Tibial nerve (tissue), 4 donors: ENCODE measurements at places on chromosomes 6 and 20.

GRCh38 chr20:57573894-57574293 lies 13.0 kb downstream of the PCK1 start:
- H3K4me1 ChIP-seq = peaks cover 2% of the 10 kb centered on the region
- peaks cover 25% of the 10 kb centered on the region for H3K27me3 ChIP-seq
- H3K27ac ChIP-seq = no peak overlapping the region

- H3K27ac ChIP-seq = no peak overlapping the region
- H3K36me3 ChIP-seq = no peaks in the 10 kb centered on the region
- no peaks in the 10 kb centered on the region for H3K27me3 ChIP-seq
- no peak for DNase-seq
Observed at GRCh38 chr6:126701676-126702560, 362.0 kb downstream of the CENPW start.

DNA sequence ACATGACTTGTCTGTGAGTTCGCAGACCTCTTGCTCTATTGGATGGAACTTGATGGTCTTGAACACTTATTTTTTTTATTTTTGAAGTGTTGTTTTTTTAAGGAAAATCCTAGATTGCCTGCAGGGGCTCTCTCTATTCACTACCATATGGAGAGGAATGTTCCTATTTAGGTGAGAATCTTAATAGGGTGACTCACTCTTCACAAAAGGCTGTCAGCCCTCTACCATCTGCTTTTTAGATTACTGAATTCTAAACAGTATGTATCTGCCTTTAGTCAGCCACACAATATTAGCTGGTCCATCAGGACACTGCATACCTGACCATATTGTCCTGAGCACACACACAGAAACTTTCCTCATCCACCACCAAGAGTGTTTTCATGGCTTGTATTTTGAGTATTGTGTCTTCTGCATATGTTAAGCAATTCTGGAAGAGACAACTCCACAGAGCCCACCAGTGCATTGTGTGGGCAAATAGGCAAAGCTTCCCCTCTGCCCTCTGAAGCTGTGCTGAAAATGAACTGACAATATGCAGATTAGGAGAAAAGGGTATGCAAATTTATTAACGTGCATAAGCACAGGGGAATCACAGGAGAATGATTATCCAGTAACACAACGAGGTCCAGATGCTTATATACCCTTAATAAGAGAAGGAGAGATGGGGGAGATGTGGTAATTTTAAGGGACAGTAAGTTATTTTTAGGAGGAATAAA lies 6.6 kb upstream of the BTBD9 start:
- H3K4me1 ChIP-seq = no peaks in the 10 kb centered on the region
- H3K36me3 ChIP-seq = no peaks in the 10 kb centered on the region
- H3K4me3 ChIP-seq = no peak overlapping the region
- no peak for DNase-seq
- H3K27me3 ChIP-seq = no peaks in the 10 kb centered on the region
- no peak overlapping the region for H3K27ac ChIP-seq

- no peaks in the 10 kb centered on the region for H3K4me1 ChIP-seq
- no peaks in the 10 kb centered on the region for H3K27me3 ChIP-seq
- H3K36me3 ChIP-seq = no peaks in the 10 kb centered on the region
- no peak overlapping the region for H3K27ac ChIP-seq
- DNase-seq = no peak
- H3K4me3 ChIP-seq = no peak overlapping the region
Observed at GRCh38 chr6:47206626-47207025, 103.1 kb downstream of the TNFRSF21 start.

DNA sequence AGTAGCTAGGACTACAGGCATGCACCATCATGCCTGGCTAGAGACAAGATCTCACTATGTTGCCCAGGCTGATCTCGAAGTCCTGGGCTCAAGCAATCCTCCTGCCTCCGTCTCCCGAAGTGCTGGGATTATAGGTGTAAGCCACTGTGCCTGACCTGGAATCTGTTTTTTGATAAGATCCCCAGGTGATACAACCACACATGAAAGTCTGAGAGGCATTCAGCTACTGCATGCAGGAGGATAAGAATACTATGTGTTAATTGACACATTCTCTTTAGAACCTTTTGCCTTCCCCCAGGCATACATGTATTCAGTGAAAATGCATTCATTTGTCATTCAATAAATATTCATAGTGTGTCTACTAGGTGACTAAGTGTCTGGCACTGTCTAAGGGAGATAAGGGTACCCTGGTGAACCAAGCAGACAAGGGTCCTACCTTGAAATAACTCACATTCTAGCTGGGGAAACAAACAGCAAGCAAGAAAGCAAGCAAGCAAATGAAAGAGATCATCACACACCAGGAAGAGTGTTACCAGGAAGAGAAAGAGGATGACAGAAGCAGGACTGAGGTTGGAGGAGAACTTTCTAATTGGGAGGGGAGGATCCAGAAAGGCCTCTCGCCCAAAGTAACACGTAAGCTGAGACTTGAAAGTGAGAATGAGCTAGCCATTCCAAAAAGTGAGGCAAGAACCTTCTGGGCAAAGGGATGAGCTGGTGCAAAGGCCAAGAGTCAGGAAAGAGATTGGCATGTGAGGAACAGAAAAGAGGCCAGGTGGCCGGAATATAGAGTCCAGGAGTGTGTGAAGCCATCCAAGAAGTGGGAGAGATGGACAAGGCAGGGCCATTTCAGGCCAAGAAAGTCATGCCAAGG lies 6.5 kb downstream of the GFOD1 start:
- DNase-seq = no peak
- H3K36me3 ChIP-seq = no peaks in the 10 kb centered on the region
- H3K4me1 ChIP-seq = peaks cover 5% of the 10 kb centered on the region
- no peaks in the 10 kb centered on the region for H3K27me3 ChIP-seq
- H3K4me3 ChIP-seq = no peak overlapping the region

DNA sequence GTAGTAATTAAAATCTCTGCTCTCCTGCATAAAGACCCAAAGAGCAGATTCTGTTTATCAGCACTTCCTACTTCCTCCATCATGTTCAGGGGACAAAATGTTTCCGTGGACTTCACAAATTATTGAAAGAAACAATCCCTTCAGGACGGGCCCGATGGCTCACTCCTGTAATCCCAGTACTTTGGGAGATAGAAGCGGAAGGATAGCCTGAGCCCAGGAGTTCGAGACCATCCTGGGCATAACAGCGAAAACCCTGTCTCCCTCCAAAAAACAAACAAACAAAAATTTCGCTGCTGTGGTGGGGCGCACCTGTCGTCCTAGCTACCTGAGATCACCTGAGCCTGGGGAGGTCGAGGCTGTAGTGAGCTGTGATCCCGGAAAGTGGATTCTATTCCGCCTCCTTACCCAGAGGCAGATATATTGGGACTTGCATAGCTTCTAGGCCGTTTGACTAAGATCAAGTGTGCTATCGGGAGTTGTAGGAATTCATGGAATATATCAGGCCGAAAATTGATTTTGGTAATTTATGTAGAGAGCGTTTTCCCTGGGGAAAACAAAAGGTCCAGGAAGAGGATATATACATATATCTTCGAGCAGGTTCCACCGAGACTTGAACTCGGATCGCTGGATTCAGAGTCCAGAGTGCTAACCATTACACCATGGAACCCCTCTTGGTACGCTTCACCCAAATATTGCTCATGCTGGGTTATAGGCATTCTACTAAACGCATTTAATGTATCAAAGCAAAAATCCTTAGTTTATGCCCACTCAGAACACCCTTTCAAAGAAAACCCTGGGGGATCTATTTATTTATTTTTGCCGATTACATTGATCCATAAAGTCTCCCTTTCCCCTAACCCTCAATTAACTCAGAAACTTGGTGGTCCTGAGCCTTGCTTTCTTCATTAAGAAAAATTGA lies 74.5 kb upstream of the ZNF184 start:
- no peak overlapping the region for H3K27ac ChIP-seq
- no peaks in the 10 kb centered on the region for H3K36me3 ChIP-seq
- no peak overlapping the region for H3K4me3 ChIP-seq
- H3K27me3 ChIP-seq = no peaks in the 10 kb centered on the region
